Choroid plexus epithelial cell (primary cell): ENCODE measurements at places on chromosomes 4 and X.

DNA sequence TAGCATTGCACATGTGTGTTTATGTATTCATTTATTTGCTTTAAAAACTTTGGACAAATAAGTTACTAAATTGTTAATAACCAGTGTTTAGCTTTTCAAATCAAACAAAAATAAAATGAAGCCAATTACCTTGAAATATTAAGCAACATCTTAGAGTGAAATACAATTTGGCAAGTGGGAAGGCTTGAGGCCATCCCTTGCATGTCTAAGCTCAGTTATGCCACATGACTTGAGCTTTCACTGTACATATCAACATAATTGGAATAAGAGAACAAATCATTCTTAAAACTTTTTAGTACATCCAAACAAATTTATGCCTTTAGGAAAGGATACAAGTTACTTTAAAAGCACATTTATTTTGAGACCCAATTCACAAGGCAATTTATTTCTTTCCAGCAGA lies 640.6 kb downstream of the SPRY1 start:
- no peak for DNase-seq

GRCh38 chrX:100625985-100626491 lies 10.6 kb downstream of the TSPAN6 start:
- peak; percentile 2 for DNase-seq

GRCh38 chr4:21377046-21377445 lies 571.5 kb downstream of the KCNIP4 start:
- DNase-seq = no peak

DNA sequence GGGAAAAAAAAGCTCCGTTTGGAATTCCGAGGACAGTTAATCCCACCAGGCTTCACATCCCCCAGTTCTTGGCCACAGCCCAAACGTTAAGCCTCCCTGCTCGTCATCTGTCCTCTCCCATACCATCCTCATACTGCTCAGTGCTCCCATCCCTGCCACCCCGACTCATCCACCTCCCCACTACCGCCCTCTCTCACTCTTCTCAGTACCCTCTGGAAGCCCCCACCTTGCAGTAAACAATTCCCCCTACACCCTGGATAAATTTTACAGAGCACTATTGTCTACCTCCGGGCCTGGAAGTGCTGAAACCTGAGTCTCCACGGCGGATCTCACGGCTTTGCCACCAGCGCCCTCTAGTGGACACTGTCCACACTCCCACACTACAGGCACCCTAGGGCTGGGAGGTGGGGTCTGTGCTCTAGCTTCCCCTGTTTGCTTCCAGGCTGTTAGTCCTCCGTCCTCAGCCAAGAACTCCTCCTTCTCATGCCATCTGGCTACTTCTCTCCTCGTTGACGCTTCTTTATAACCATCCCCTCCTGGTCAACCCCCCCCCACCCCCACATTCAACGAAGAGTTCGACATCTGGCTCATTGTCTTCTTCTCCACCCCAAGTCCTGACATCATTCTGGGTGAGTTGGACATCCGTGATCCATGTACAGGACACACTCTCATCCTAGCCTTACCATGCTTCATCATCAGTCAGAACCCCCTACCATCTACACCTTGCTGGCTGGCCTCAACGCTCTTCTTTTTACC lies 54.5 kb downstream of the RTL9 start:
- DNase-seq = peak; percentile 71

GRCh38 chrX:94058728-94059382 lies 384.8 kb downstream of the FAM133A start:
- DNase-seq = peak; percentile 1

GRCh38 chr4:185068837-185069236 lies 50.5 kb downstream of the HELT start:
- DNase-seq = no peak
